T-helper 22 cell (primary cell): ENCODE measurements at places on chromosomes 1 and 21.
A peak's percentile ranks its signal among the peaks of the same experiment; 100 is the strongest.

DNA sequence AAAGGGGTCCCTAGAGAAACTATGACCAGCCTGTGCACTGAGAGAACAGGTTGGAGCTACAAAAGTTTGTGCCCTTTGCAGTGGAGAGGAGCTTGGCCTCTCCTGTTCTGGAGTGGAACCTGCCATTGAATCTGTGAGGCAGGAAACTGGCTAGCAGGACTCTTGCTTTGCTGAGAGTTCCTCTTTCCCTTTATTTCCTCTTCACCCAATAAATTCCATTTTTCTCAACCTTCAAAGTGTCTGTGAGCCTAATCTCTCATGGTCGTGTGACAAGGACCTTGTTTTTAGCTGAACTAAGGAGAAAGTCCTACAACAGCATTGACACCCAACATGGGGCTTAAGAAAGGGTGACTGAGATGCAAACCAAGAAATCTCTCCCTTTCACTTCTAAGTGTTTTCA lies 42.7 kb upstream of the FASLG start:
- DNase-seq = no peak

- DNase-seq = no peak
Observed at GRCh38 chr1:34656299-34656698, 98.5 kb upstream of the GJB5 start.

DNA sequence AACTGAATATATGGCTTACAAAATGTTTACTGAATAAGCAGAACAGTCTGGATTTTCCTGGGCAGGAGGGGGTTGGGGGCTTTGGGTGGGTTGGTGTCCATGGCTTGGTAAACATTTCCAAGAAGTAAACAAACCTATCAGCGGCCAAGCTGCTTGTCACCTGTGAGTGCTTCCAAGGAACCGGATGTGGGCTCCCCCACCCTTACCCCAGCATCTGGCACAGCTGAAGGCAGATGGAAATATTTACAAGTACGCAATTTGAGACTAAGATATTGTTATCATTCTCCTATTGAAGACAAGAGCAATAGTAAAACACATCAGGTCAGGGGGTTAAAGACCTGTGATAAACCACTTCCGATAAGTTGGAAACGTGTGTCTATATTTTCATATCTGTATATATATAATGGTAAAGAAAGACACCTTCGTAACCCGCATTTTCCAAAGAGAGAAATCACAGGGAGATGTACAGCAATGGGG lies at the start of gene CLCA1:
CLCA1 (plus strand) TSS at position 427 of the 477 bp plus-strand sequence; CDS start at position 472, 45 bp downstream.
- no peak for DNase-seq

DNA sequence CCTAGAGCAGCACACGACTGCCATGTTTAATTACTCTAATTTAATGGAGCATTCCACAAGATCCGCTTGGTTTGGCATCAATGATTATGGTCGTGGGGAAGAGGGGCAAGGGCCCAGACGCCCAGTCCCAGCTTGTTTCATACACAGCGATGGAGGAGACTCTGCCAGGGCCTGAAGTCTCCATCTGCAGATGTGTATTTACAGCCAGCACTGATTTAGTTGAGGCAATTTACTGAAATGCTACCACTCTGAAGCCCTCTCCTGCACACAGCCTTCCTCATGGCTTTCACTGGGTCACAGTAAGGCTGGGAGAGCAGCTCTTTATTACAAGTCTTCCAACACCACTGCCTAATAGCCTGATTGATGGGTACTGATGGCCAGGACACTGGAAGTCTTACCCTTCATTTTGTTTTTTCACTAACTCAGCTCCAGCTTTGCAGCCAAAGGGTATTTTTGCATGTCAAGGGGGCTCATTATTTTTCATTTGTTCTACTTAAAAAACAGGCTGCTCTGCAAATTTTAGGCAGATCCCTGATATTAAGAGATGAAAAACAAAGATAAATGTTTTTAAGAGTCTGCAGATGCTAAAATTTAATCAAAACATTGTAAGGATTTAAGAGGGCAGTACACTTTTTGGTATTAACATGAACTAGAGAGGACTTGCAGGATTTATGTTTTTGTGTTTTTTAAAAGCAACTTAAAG lies 236.3 kb downstream of the SIPA1L2 start:
- no peak for DNase-seq

DNA sequence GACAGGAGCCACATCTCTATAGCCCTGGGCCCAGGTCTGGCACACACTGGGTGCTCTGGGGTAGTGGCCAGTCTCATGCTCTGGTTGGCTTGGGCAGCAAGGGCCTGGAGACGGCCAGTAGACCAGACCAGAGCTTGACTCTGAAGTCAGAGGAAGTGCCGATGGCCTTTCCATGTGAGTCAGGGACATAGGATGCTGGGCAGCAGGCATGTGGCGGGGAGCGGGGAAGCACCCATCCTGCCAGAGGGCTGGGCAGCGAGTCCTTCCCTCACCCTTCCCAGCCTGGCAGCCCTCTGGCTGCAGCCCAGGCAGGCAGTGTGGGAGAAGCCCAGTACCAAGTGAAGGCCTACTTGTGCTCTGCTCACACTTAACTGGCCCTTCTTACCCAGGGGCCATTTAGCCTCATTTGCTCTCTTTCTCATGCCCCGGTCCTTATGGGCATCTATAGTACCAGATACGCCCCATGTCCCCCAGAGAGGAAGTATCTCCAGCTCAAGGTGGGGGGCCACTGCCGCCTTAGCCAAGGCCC lies 3.3 kb downstream of the GPR153 start:
- DNase-seq = no peak

DNA sequence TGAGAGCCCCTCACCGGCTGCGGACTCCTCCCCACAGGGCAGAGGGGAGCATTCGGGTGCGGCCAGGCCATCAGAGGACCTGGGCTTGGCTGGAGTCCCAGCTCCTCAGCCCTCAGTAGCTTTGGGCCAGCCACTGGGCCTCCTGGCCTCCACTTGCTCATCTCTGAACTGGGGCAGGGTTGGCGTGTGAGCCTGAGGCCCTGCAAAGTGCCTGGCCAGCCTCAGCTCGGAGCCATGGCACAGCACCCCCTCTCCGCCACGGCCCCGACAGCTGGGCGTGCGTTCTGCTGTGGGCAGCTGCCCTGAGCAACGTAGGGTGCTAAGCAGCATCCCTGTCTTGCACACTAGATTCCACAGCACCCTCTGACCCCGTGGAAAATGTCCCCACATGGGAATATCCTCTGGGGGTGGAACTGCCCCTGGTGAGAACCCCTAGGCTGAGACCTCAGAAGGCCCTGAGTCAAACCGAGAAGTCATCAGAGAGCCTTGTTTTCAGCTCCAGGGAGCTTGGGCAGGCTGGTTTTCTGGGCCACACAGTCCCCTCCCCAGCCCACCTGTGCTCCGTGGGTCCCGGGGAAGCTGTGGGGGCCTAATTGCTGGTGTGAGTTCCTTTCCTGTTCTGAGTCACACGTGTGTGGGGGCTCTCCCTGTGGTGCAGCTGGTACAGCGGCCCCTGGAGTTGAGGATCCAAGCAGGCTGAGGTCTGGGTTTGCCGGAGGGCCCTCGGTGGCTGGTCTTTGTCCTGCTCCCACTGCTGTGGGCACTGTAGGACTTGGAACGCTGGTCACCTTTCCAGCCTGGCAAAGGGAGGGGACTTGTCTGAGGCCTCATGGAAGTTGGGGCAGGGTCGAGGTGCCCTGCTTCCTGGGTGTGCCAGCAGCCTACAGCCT lies 24.5 kb downstream of the TP73 start:
- DNase-seq = no peak

DNA sequence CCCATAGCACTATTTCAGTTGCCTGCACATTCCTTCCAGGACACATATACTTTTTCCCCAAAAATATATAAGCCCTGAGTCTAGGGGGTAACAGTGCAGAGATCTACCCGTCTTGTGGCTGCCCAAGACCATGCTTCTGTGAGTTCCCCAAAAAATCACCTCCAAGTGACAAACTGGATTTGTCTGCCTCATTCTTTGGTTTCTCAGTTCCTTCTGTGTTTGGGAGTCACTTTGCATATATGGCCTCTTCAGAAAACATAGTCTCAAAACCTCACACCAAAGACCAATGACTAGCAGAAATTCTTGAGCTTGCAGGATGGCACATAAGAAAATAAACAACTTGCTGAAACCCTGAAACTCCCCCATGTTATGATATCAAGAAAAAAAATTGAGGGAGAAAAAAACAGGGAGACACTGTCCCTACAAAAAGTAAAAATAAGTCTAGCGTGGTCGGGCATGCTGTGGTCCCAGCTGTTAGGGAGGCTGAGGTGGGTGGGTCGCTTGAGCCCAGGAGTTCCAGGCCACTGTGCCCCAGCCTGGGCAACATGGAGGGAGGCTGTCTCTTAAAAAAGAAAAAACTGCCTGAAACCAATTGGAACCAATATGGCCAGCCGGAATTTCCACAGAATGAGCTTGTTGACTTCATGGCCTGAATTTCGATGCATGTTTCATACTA lies 8.0 kb downstream of the JMJD4 start:
- no peak for DNase-seq

DNA sequence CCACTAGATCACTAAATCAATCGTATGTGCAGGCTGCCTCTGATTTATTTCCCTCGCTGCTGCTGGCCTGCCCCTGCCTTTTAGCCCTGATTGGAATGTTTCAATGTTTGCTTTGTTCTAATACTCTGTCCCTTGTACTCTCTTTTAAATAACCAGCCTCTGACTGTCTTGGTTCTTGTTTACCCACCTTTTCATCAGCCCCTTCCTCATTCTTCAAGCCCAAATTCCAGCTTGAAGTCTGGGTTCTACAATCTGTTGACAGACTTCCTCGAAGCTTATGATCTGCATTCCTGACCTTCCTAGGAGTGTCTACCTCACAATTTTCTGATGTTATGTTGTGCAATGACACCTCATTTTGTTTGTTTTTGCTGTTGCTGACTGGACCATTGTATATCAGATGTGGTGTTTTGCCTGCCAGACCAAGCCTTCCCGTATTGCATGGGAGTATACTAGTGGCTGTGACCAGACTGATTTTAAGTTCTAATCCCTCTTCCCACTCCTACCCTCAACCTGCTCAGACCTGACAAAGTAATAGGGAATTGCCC lies 46.6 kb upstream of the APOBEC4 start:
- DNase-seq = no peak

DNA sequence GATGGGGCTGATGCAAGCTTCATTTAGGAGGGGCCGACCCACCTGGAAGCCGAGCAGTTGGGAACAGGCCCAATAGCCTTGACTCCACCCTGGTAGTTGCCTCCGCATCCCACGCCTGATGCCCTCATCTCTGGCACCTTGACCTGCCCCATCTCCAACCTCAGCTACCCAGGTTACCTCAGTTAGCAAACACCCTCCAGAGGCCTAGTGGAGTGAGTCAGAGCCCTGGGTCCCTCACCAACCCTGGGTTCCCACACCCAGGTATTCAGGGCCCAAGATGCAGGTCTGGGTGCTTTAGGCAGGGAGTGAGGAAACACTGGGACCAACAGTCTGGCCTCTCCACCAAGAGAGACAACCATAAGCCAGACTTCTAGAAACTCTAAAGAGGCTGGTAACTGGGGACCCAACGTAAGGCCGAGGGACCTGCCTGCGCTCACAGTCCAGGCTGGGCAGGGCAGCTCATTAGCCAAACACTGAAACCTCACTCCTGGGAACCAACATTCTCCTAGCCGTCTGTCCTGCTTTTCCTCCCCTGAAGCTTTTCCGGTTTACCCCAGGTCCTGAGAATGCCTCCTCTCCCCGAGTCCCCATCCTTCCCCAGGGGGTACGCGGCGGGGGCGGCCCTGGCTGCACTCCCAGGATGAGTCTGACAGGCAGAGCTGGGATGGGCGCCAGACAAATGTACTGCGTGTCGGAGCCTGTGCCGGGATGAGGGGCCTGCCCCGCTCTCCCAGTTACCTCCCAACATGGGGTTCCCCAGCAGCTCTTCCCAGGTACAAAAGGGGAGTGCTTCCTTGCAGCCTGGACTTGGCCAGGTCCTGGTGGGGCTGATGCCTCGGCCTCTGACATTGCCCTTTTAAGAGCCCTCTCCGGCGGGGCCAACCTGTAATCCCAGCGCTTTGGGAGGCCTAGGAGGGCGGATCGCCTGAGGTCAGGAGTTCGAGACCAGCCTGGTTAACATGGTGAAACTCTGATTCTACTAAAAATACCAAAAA lies 8.9 kb upstream of the CELSR2 start:
- DNase-seq = no peak

- DNase-seq = peak; percentile 53
Observed at GRCh38 chr1:161726473-161727255, 5.3 kb downstream of the FCRLB start.

DNA sequence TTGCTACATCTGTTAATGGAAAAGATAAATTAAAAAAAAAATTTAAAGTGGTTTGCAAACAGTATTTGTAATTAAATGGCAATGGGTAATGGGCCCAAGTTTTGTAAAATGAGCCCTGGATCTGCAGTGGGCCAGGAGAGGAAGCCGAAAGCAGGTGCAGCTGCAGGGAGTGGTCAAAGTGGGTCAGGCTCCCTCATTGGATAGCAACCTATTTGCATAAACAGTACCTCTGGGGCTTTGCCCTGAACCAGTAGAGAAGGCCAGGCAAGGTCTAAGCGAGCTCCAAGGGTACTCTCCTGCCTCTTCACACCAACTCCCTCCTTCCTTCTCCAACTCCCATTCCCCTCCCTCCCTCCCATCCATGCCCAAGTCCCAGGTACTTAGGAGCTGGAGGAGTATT lies 138.9 kb downstream of the HMGB4 start:
- no peak for DNase-seq

DNA sequence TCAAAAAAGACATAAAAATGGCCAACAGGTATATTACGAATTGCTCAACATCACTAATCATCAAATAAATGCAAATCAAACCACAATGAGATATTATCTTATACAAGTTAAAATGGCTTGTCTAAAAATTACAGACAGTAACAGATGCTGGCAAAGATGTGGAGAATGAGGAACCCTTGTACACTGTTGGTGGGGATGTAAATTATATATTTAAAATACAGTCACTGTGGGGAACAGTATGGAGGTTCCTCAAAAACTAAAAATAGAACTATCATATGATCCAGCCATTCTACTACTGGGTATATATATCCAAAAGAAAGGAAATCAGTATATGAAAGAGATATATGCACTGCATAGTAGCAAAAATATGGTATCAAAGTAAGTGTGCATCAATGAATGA lies 1037.2 kb upstream of the B3GALT2 start:
- no peak for DNase-seq

DNA sequence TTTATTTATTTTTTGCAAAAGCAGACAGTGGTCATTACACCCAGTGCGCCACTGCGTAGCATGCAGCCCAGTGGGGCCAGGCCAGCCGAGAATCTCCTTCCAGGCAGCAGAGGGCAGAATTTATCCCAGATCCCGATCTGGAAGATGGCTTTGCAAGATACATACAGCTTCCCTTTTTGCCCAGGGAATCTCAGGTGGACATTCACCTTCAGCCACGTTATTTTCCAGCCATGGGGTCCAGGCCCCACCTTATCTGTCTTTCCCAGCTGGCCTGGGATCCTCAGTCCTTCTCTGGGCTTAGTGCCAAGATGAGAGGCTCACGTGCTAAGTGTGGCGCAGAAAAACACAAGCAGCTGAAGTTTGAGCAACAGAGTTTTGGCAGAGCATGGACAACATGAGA lies 123.6 kb downstream of the AJAP1 start:
- no peak for DNase-seq

DNA sequence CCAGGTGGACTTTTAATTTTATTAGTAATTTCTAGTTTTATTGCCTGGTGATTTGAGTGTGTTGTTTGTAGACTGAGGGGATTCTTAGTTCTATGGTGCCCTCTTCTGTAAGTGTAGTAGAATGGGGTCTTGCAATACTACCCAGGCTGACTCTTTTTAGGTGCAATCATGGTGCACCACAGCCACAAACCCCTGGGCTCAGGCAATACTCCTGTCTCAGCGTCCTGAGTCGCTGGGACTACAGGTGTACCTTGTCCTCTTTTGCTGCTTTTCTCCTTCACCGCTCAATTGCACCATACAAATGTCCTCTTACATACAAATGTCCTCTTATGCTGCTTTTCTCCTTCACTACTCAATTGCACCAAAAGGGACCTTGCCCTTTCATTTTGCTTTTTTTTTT lies 43.1 kb downstream of the SCP2 start:
- no peak for DNase-seq
